ENCODE measurements at places on chromosomes 12 and 14.

DNA sequence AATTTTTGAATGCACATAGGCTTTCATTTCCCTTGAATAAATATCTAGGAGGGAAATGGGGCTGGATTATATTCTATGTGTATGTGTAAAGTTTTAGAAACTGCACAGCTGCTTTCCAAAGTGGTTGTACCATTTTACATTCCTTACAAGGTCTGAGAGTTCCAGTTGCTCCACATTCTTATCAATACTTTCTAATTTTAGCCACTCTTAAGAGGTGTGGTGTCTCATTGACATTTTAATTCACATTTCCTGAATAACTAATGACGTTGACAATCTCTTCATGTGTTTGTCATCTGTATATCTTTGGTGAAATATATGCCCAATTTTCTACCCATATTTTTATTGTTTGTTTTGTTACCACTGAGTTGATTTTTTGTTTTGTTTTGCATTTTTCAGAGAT is 74.6 kb upstream of the VASH1 start:
- DNase-seq = no peak

DNA sequence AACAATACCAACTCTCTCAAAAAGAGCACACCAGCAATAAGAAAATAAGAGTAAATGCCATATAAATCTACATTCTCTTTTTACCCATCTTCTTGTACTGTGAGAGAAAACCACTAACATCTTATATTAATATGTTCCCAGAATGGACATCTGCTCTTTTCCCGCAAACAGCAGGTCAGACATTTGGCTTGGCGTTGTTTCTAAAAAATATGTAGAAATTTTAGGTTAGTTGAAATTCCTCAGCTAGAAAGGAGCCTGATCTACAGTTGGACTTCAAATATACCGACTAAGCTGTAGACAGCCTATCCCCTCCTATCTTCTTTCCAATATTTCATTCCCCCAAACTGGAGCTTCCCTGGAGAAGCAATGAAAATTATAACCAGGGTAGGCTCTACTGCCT is 88.7 kb downstream of the PPP2R5E start:
- no peak for DNase-seq

DNA sequence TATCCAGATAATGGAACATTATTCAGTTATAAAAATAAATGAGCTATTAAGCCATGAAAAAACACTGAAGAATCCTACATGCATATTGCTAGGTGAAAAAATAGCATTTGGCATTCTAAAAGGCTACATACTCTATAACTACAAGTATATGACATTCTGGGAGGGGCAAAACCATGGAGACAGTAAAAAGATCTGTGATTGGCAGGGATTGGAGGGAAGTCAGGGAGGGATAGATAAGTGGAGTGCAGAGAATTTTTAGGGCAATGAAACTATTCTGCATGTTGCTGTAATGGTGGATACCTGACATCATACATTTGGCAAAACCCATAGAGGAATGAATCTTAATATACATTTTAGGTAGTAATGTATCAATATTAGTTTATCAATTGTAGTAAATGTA is 63.1 kb upstream of the SLC38A2 start:
- DNase-seq = no peak

GRCh38 chr12:55762646-55763045 is 19.7 kb downstream of the GDF11 start:
- no peak for DNase-seq

DNA sequence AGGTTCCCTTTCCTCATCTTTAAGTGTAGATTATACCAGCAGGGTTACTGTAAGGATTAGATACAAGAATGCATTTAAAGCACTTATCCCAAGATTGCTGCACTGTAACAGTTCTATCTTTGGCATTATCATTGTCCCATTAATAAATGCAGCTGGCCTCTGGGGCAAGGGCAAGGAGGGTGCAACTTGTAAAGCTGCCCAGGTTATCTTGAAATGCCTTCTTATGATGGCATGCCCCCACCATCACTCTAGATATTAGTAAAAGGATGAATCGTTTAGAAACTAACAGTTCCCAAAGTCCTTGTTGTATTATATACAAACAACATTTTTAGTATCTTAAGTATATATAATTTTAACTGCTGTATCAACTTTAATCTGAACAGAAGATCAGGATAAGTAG is 6.8 kb downstream of the LTA4H start:
- no peak for DNase-seq

- DNase-seq = no peak
Measured at GRCh38 chr12:13849456-13849855, 131.9 kb downstream of the GRIN2B start.

DNA sequence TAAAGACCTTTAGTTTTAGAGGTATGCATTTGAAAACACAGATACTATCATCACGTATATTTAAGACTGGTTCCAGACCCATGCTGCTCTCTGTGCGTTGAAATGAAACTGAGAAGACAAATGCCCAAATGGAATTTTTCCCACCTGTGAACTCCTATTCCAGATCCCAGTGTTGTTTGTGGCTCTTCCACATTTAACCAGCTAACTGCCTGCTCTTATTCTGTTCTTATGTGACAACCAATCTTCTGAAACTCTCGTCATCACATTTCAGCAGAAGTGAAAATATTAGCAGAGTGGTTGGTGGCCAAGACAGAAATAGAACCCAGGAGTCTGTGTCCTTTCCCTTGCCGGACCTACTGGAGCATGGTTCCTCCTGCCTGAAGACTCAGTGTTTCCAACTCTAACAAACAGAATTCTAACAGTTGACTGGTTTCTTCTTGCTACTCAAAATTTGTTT is 460.2 kb downstream of the RAD51B start:
- no peak for DNase-seq

GRCh38 chr12:122141911-122142725 is 31.9 kb downstream of the IL31 start:
- no peak for DNase-seq

- DNase-seq = no peak
Measured at GRCh38 chr14:84797326-84797725, 732.6 kb upstream of the FLRT2 start.

GRCh38 chr12:1170411-1170810 is 179.4 kb downstream of the ERC1 start:
- DNase-seq = no peak

DNA sequence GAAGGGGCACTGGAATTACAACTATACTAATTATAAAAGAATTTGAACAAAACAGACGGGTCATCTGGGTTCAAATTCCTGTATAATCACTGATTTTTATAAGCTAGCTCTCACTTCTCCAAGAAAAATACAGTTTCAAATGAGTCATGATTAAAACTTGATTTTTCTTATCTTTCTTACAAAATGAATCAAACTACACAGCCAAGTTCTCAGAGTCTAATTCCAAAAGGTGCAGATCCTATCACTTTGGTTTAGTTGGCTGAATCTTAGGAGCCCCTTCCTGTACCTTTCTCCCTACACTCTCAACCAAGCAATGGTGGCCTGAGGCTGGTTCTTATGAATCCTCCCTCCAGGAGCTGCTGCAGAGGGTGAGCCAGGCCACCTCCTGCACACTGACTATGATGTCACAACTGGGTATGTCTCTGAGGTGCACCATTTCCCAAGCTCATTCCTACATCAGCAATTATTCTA is 43.8 kb upstream of the BMP4 start:
- no peak for DNase-seq

DNA sequence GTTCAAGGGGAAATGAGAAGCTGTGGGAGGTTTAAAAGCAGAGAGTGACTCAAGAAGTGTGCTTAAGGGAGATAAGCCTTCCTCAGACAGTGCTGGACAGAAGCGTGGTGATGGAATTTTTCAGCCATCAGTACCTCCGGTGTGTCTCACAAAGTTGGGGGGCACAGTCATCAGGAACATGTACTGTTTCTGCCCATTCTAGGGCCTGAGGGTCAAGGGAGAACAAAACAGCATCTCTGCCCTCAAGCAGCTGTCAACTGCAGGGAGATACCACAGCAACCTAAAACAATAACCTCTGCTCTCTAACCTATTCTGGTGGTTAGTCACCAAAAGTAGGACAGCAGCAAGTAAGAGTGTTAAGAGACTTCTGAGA is 2.0 kb upstream of the STON2 start:
- no peak for DNase-seq

DNA sequence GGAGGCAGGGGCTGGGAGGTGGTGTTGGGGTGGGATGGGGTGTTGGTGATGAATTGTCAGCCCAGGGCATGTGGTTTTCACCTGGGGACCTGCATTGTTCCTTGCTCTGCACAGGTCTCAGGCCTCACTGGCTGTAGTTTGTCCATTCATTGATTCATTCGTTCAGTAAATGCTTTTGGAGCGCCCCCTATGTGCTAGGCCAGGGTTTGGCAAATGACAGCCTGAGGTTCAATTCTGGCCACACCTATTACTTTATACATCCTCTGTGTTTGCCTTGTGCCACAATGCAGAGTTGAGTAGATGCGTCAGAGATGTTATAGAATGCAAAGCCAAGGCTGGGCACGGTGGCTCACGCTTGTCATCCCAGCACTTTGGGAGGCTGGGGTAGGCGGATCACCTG is 4.7 kb downstream of the ADCK1 start:
- no peak for DNase-seq

- no peak for DNase-seq
Measured at GRCh38 chr14:100905166-100905565, 1.6 kb upstream of the RTL1 start.

Measured in stimulated activated CD4-positive, alpha-beta T cell treated with anti-CD3 and anti-CD28 coated beads, Interleukin-1b, Interleukin-23, amount 100 ng/mL, for 24 hours (primary cell).